ENCODE measurements at places on chromosomes 13 and 19.

GRCh38 chr19:51339313-51339686, 2.6 kb downstream of the VSIG10L start:
- DNase-seq, result no peak

GRCh38 chr13:75309981-75310580, 171.9 kb downstream of the TBC1D4 start:
- no peak for DNase-seq

GRCh38 chr13:43657485-43657884, 129.3 kb downstream of the ENOX1 start:
- DNase-seq, result no peak

- peak; percentile 17 for DNase-seq
Observed at GRCh38 chr19:45972081-45972946, 1.4 kb downstream of the NOVA2 start.

- DNase-seq, result no peak
Observed at GRCh38 chr19:2678044-2678671, 24.3 kb downstream of the GNG7 start.

GRCh38 chr19:2487842-2488241, 11.9 kb downstream of the GADD45B start:
- no peak for DNase-seq

DNA sequence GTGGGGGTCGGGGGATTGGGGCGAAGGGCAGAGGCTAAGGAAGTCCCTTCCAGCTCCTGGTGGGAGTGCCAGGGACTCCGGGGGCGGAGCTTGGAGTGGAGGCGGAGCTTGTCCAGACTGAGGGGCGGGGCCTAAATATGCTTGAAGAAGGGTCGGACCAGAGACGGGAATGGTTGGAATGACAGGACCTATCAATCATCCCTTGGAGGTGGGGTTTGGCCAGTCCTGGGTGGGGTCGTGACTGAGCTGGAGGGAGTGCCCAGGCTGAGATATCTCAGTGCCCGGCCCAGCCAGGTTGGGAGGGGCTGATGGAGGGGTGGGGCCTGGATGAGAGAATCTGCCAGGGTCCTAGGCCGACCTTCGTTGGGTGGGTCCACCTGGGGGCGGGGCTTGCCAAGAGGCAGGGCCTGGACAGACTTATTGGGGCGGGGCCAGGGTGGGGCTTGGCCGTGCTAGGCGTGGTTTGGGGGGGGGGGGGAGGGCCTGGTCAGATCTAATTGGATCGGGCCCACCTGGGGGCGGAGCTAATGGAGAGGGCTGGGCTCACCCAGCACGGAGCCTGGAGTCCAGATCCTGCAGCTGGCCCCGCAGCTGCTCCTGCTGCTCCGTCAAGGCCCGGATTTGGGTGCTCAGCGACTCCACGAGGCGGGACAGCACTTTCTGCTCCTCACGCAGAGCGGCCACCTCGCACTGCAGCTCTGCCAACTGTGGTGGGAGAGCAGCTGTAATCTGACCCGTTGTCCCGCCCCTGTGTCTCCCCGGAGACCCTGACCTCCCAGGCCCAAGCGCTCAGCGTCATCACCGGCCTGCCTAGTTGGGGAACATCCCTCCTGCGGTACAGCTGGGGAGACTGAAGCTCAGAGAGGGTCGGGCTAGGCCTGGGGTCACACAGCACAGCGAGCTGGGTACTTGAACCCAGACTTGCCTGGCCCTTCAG, 2.6 kb upstream of the WIZ start:
- DNase-seq, result no peak
